Natural killer cell treated with Interleukin-12 subunit alpha and Interleukin-12 subunit beta and Interleukin-15 and Interleukin-18, amount 100 ng/mL, for 72 hours (primary cell): ENCODE measurements at places on chromosomes 12 and 14.

GRCh38 chr12:103956509-103957027, 9.1 kb upstream of the TDG start:
- no peak for DNase-seq

GRCh38 chr14:54621686-54622085, 54.8 kb downstream of the SAMD4A start:
- DNase-seq = no peak

GRCh38 chr12:122991623-122992275, 11.3 kb downstream of the ARL6IP4 start:
- DNase-seq = peak; percentile 39

- no peak for DNase-seq
Observed at GRCh38 chr12:47205532-47206449, 126.0 kb upstream of the AMIGO2 start.

DNA sequence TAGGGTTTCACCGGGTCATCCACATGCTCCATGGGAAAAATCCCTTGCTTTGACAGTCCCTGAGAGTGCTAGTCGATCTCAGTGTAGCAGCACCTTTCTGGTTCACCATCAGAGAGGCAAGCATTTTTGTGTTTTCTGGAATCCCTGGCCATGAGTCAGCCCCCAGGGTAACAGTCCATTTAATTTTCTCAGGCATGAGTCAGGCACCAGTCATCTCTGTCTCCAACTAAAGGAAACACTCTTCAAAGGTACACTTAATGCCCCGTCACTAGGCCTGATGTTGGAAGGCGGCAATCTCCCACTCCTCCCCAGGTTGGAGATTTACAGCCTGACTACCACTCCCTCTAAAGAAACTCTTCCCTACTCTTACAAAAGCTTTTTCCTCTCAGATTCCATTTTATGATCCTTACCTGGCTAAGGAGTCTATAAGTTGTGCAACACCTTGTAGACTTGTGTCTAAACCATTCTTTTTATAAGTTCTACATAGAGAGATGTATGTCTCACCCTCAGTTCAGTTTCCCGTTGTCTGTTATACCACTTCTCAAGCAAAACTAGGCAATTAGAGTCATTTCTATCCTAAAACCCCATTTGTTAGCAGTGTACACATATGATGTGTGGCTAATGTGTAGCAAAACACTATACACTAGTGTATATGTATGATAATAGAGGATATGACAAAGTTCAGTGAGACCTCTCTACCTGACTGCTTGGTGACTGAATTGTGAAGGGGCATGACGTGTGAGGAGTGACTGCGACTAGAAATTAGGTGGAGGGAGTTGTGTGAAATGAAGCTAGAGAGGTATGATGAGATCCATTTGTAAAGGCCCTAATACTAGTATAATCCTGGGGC, 24.6 kb downstream of the TMEM19 start:
- DNase-seq = no peak

DNA sequence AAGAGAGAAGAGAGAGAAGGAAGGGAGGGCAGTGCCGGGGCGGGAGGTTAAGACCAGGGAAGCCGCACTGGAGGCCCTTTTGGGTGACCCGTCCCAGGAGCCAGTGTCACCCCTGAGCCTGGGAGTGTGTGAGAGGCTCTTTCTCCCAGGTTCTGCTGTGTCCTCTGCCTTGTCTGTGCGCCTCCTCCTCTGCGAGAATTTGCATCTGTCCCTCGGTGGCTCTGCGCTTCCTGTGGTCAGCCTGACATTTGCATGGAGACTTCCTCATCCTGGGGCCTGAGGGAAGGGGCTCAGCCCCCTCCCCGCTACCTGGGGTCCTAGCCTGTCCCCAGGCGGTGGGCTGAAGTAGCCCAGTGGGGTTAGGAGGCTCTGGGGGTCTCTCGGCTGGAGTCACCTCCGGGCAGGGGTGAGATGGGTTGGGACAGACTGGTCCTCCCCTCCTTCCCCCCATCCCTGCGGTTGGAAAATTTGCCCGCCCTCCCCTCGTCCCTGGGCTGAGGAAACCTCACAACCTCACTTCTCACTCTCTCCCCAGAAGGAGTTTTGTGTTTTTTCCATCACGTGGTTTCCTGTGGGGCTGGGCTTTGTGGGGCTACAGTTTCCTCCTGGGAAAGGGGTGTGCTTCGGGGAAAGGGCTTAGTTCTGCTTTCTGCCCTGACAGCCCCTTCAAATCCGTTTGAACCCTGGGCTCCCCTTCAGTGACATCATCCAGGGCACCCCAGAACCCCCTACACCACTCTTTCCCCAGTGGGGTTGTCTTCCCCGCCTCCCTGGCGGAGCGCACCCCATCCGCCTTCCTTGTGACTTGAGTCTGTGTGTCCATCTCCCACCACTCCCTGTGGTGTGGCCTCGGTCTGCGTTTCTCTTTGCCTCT, 2.5 kb downstream of the PTPN6 start:
- peak; percentile 88 for DNase-seq

DNA sequence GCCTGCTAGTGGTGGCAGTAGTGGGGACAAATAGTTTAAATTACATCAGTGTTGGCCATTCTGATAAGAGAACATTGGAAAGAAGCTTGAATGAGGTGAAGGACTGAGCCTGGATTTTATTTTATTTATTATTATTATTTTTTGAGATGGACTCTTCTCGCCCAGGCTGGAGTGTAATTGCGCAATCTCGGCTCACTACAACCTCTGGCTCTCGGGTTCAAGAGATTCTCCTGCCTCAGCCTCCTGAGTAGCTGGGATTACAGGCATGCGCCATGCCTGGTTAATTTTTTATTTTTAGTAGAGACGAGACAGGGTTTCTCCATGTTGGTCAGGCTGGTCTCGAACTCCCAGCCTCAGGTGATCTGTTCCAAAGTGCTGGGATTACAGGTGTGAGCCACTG, 739.4 kb downstream of the AACS start:
- DNase-seq = no peak

- DNase-seq = no peak
Observed at GRCh38 chr14:95502381-95502950, 14.0 kb downstream of the SYNE3 start.

- DNase-seq = no peak
Observed at GRCh38 chr12:5192726-5193125, 149.0 kb downstream of the KCNA5 start.

GRCh38 chr12:67697967-67698366, 49.4 kb downstream of the DYRK2 start:
- DNase-seq = no peak

DNA sequence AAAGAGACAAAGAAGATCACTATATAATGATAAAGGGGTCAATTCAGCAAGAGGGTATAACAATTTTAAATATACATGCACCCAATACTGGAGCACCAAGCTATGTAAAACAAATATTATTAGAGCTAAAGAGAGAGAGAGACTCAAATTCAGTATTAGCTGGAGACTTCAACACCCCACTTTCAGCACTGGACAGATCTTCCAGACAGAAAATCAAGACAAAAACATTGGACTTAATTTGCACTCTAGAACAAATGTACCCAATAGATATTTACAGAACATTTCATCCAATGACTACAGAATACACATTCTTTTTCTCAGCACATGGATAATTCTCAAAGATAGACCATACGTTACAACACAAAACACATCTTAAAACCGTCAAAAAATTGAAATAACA, 81.0 kb downstream of the KLHL28 start:
- no peak for DNase-seq

DNA sequence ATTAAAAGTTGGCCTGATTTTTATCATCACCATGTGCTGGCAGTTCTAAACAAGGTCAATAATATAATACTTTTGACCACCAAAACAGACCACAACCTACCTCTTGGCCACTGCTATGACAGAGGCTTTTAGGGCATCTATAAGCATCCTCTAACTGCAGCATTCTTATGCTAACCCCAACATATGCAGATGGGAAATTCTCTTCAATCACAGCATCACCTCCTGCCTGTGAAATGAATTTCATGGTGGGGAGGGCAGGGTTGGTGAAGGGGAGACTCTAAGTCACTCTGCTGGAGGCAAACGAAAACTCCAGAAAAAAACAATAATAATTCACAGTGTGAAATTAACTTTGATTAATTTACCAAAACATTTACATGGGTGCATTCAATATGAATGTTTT, 78.8 kb upstream of the FAR2 start:
- no peak for DNase-seq

DNA sequence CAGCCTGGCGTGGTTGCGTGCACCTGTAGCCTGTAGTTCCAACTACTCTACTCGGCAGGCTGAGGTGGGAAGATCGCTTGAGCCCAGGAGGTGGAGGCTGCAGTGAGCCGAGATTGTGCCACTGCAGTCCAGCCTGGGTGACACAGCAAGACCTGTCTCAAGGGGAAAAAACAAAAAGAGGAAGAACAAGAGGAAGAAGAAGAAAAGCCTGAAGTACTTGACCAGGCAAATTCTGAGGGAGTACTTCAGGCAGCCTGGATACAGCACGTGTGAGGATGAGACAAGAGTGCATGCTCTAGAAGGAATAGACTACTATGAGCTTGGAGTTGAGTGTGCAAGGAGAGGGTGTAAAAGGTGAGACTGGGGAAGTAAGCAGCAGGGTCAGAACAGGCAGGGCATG, 1.8 kb downstream of the GDF3 start:
- no peak for DNase-seq

GRCh38 chr14:62431496-62431895, 613.8 kb downstream of the KCNH5 start:
- DNase-seq = no peak

DNA sequence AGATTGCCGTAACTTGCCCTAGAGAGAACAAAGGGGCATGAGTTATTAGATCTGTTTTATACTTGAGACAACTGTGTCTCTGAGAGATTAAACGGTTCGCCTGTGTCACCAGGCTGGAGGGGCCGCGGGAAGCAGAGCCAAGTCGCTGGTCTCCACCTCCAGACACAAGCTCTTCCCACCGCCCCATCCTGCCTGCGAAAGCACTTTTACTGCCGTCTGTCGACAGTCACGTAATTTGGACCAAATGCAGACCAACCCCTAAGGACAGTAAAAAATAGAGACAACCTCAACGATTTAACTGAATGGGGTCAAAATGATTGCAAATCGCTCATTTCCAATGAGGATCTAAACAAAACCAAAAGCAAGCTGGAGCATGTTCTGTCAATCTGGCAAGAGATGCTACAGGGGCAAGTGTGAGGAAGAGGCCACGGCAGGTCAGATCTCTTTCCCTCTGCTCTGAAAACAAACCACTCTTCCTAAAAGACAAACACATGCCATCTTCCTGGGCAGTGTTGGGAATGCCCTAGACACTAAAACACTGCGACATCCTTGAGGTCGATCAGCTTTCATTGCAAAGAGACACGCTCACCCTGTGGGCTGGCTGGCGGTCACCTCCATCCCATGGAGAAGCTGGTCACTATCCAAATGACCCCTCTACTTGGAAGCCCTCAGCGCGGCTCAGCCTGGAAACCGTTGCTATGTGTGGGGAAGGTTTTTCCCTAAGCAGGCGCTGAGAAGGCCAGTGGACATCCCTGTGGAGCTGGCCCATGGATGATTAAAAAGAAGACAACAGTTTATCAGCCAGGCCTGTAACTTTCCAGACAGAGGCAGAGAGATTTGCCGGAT, 17.1 kb downstream of the GSC start:
- DNase-seq = no peak

DNA sequence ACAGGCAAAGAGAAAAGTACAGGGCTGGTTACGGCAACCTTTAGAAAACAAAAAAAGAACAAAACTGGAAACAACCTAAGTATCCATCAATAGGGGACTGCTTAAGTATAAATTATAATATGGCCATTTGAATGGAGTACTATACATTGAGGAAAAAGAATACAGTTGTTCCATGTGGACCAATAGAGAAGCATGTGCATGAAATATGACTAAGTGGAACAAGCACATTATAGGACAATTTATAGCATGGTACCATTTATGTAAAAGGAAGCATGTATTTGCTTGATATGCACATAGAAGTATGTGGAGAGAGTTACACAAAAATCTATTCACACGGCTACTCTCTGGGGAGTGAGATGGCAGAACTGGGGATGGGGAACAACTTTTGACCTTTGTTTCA, 49.2 kb upstream of the FAM222A start:
- DNase-seq = no peak

GRCh38 chr14:33207467-33208017, 268.9 kb downstream of the NPAS3 start:
- DNase-seq = no peak

DNA sequence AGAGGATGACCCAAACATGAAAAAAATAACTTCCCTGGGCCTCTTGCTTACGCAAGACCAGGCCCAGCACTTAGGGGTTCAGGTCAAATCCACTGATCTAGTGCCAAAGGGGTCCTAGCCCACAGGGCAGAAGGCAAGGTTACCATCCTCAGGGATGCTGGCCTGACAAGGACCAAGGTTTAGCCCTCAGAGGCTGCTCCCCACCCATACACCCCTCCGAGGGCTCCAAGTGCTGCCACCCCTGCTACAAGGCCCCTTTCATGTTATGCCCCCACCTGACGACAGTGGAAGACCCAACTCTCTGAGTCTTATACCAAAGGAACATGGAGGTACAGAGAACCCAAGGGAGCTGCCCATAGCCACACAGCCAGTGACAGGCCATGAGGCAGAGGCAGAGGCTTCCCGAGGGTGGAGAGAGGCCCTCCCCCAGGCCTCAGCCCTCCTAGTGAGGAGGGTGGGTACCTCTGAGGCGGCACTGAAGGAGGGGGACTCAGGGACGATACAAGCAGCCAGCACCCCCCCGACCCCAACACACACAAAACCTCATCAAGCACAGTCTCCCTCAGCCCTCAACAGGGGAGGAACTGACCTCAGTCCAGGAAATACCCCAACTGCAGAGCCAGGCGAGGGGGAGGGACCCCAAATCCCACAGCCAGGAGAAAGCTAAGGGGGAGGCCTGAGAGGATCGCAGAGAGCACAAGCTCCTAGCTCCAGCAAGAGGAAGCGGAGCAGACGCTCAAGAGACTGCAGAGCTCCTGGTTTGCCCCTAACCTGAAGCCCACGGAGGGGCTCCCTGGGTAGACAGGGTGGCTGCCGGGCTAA, 37.0 kb downstream of the ANAPC7 start:
- no peak for DNase-seq

- no peak for DNase-seq
Observed at GRCh38 chr14:52146504-52146903, 77.6 kb upstream of the NID2 start.

DNA sequence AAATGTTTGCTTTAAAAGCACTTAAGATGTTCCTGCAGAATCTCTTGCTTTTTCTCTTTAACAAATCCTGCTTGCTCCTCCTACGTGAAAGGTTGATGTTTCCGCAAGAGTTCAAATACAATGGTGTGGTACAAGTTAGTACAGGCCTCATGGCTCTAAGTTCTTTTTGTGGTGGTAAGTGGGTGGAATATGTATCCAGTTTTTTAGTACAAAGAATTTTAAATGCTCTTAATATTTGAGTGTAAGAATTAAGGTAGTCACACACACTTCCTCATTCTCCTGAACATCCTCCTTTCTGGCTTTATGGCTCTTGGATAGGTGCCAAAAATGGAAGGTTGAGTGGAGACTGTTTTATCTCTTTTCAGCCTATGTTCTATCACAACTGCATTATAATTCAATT, 1.8 kb downstream of the OTOGL start:
- DNase-seq = no peak

GRCh38 chr14:89634037-89634436, 217.0 kb upstream of the FOXN3 start:
- no peak for DNase-seq

DNA sequence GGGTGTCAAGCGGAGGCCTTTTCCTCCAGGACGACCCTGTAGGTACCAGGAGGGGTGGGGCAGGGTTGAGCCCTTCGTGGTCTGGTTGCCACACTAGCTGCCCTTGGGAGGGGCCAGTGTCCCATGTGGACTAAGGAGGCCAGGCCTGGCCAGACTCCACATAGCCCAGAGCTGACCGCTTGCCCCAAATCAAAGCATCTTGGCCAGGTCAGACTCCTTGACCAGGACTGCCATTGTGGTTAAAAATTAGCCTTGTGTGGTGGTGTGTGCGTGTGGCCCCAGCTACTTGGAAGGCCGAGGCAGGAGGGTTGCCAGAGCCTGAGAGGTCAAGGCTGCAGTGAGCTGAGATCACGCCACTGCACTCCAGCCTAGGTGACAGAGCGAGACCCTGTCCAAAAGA, 24.8 kb downstream of the ALDH2 start:
- no peak for DNase-seq
